GM23248 (cell line): ENCODE measurements at places on chromosomes 7 and 10.

GRCh38 chr10:131242007-131242406, 69.5 kb downstream of the TCERG1L start:
- DNase-seq: peak; percentile 4

DNA sequence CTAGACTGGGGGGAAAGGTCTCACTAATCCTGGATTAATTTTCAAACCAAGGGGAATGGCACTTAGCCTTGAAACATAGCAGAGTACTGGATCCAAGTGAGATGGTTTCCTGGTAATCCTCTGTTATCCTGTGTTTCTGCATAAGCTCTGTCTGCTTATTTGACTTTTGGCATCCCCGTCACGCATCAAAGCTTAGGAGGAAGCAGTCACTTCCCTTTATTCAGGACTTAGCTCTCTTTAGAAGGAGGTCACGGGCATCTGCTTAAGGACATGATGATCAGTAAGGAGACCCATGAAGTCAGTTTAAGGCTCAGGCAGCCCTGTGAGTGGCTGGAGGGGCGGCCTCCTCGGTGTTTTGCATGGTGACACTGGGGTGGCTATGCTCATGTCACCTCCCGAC, 30.0 kb downstream of the TSPAN15 start:
- DNase-seq: no peak

DNA sequence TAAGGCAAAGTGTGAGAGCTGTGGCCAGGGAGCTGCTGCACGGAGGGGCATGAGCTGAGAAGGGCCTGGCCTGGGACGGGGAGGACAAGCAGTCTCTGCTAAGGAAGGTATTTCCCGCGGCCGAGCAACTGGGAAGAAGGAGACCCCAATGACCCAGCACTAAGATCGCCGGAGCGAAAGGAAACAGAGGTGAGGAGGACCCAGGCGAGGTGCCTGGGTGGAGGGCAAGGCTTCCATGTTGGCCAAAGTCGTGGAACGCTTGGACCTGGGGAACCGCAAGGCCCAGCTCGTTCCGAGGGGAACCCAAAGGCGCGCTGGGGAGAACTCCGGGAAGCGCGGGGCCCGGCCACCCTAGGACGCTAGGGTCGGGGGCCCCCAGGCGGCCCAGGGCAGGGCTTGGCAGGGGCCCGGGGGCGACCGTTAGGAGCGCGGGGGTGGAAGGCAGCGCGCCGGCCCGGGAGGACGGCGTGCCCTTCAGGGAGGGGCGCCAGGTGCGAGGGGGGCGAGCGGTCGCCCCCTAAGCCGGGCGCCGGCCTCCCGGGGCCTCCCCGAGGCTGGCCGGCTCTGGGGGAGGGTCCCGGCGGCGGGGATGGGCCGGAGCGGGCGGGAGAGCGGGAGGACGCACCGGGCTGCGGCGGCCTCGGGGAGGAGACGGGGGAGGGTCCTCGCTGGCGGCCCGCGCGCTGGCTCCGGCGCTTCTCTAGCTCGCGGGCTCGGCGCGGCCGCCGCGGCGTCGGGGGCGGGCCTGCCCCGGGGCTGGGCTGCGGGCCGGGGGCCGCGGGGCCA, 545 bp downstream of the GIGYF1 start:
- peak; percentile 52 for DNase-seq

DNA sequence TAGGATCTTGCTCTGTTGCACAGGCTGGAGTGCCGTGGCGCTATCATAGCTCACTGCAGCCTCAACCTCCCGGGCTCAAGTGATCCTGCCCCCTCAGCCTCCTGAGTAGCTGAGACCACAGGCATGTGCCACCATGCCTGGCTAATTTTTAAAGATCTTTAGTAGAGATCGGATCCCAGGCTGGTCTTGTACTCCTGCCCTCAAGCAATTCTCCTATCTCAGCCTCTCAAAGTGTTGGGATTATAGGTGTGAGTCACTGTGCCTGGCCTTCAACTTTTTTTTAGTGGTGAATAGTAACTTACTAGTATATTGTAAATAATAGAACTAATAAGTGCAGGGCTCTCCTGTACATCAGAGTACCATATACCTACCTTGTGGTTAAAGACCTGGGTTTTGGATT, 52.1 kb upstream of the LMTK2 start:
- DNase-seq: no peak

GRCh38 chr7:66720561-66720960, 20.0 kb upstream of the RABGEF1 start:
- DNase-seq: no peak

DNA sequence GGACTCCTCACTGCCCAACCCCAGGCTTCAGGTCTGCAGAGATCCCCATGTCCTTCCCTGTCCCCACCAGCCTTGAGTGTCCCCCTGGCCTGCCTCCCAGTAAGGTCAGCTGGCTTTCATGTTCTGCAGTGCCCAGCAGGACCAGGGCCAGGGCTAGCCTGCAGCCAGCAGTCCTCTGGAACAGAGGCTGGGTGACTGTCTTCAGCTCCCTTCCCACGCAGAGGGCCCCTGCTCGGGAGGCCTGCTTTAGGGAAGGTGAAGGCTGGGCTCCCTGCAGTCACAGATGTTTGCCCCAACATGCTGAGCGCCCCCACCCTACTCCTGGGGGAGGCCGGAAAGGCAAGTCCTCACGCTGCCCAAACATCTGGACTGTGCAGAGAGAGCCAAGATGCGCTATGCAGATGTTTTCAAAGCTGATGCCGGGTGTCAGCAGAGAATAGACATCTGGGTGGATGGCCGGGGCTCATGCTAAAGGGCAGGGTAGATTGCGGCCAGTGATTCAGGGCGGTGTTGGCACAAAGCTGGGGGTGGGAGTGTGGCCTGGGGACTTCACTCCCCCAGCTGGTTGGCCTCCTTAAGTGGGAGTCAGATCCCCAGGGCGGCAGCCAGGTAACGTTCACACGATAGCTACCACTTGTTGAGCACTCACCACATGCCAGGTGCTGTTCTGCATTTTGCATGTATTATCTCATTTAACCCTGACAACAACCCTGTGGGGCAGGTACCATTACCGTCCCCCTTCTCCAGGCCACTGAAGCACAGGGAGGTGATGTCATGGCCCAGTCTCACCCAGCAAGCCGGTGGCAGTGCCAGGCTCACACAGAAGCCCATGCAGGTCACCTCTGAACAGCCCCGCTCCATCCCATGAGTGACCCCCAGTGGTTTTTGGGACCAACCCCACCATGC, 71.2 kb upstream of the COL13A1 start:
- peak; percentile 79 for DNase-seq

- DNase-seq: peak; percentile 73
These were observed 11.1 kb downstream of the MCU start for GRCh38 chr10:72702868-72703581.

GRCh38 chr10:98567391-98568133, 120.8 kb upstream of the HPS1 start:
- no peak for DNase-seq

DNA sequence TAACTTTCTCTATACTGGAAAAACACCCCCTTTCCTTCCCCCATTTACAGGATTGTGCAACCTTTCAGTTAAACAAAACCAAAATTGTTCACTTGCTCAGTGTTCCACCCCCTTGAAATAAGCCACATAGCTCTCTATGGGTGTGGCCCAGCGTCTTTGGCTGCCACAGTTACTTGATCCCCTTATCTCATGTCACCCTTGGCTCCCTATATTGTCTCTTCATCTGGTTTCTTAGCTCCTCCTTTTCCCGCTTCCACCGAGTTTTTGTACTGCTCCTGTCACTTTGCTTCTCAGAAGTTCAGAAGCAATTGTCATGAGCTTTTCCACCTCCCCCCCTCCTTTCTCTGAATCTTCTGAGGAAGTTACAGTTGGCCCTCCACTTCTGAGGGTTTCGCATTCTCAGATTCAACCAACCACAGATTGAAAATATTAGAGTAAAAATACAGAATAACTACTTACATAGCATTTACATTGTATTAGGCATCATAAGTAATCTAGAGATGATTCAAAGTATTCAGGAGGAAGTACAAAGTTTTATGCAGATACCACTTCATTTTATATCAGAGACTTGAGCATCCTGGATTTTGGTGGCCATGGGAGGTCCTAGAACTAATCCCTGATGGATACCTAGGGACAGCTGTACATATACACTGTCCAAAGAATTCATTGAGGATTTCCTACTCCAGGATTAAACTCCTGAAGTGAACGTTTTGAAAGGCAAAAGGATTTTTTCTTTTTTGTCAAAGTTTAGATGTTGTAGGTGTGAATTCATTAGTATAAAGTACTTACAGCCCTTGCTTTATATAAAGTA, 60.4 kb downstream of the ADD3 start:
- peak; percentile 39 for DNase-seq

GRCh38 chr7:98217623-98218582, 6.7 kb downstream of the BHLHA15 start:
- no peak for DNase-seq

- no peak for DNase-seq
These were observed 142.7 kb downstream of the TRIL start for GRCh38 chr7:28815369-28815927.

DNA sequence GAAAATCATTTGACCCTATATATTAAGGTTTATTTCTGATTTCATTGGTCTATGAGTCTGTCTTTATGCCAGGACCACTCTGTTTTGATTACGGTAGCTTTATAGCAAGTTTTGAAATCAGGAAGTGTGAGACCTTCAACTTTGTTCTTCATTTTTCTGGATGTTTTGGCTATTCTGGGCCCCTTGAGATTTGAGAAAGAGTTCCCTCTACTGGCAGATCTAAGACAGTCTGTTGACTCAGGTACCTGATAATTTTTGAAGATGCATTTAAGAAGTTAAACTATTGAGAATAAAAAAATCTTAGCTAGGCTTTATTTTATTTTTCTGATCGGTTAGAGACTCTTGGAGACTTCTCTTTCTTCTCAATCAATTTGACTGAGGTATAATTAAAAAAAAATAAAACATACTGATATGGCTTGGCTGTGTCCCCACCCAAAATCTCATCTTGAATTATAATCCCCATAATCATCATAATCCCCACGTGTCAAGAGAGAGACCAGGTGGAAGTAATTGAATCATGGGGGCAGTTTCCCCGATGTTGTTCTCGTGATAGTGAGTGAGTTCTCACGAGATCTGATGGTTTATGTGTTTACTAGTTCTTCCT, 209.2 kb downstream of the SNX10 start:
- DNase-seq: peak; percentile 60

DNA sequence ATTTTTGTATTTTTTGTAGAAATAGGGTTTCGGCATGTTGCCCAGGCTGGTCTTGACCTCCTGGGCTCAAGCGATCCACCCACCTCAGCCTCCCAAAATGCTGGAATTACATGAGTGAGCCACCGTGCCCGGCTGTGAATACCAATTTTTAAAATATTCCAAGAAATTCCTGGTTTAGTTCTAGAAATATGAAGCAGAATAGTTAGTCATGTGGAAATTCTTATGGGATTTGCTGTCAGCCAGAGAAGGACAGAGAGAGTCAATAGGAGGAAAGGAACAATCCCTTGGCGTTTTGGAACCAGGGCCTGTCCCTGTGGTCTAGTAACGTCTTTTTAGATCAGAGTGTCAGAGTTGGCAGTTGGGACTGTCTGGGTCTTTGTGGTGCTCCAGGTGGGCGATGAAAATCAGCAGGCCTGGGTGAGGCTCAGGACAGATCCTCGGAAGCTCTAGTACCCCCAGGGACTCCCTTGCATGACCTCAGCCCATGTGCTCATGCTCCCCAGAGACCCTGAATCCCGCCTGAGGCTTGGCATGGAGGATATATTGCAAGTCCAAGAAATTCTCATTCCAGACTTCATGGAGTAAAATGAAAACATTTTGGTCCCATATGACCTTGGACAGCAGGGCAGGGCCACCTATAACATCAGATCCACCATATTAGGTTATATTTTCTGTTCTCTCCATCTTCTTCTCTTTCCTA, 7.8 kb downstream of the NODAL start:
- DNase-seq: peak; percentile 70
